Stimulated activated CD8-positive, alpha-beta memory T cell treated with anti-CD3 and anti-CD28 coated beads, Interleukin-12 subunit alpha, Interleukin-12 subunit beta, amount 100 ng/mL, for 1 hour (primary cell): ENCODE measurements at places on chromosomes 3 and 15.

- DNase-seq, result no peak
These were observed 14.4 kb downstream of the GK5 start for GRCh38 chr3:142211034-142211433.

DNA sequence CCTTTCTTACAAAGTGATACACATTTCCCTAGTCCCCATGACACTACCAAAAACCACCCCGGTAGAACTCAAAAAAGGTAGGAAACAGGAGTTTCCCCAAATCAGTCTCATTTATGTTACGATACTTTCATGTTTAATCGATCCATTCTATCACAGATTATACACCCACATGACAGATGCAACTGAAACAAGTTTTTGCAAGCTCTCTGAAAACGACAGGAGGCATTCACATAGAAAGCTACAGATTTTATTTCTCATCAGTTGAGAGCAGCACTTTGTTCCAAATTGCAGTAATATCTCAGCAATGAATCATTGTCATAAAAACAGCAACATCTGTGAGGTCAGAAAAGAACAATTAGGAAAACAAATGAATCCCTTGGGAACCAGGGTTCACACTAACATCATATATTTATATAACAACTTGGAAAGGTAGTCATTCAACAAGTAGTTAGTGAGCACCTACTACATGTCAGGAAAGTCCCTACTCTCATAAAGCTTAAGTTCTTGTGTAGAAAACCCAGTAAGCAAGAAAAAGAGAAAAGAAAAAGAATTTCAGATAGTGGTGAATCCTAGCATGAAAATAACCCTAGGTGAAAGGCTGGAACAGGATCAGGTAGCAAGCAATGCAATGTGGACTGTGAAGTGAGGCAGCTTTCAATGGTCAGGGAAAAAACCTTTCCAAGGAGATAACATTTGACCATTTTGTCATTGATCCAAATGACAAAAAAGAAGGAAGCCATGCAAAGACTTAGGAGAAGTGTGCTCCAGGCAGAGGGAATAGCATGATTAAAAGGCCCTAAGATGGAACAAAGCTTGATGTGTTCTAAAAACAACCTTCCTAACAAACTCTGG is 8.3 kb downstream of the PLD1 start:
- DNase-seq, result no peak

- no peak for DNase-seq
These were observed 58.3 kb downstream of the BOC start for GRCh38 chr3:113269661-113270060.

- no peak for DNase-seq
These were observed 299.5 kb downstream of the ZBTB20 start for GRCh38 chr3:114847564-114847963.

DNA sequence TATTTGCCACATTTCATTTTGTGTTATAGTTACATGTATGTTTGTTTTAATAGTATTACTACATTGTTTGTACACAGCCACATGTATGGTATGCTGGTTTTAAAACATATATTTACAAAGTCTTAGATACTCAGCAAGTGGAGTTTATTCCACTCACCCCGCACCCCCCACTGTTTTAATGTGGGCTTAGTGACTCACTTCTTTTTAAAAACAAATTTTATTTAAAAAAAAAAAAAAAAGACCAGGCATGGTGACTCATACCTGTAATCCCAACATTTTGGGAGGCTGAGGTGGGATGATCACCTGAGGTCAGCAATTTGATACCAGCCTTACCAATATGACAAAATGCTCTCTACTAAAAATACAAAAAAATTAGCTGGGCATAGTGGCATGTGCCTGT is 26.9 kb upstream of the TJP1 start:
- DNase-seq, result no peak

DNA sequence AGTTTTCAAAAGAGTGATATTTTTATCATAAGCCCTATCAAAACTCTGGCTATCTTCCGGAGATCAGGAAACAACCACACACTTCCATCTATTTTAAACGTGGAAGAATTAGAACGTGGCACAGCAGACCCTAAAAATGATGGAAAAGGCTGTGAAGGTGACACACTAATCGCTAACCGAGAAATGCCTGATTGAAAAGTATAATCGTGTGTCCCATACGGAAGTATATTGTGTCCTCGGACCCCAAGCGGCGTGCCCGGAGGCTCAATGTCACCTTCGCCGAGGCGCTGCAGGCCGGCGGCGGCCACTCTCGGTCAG is 642 bp downstream of the COX5A start:
- DNase-seq, result no peak

GRCh38 chr3:130838898-130839600 is 54.8 kb upstream of the ATP2C1 start:
- DNase-seq, result no peak

DNA sequence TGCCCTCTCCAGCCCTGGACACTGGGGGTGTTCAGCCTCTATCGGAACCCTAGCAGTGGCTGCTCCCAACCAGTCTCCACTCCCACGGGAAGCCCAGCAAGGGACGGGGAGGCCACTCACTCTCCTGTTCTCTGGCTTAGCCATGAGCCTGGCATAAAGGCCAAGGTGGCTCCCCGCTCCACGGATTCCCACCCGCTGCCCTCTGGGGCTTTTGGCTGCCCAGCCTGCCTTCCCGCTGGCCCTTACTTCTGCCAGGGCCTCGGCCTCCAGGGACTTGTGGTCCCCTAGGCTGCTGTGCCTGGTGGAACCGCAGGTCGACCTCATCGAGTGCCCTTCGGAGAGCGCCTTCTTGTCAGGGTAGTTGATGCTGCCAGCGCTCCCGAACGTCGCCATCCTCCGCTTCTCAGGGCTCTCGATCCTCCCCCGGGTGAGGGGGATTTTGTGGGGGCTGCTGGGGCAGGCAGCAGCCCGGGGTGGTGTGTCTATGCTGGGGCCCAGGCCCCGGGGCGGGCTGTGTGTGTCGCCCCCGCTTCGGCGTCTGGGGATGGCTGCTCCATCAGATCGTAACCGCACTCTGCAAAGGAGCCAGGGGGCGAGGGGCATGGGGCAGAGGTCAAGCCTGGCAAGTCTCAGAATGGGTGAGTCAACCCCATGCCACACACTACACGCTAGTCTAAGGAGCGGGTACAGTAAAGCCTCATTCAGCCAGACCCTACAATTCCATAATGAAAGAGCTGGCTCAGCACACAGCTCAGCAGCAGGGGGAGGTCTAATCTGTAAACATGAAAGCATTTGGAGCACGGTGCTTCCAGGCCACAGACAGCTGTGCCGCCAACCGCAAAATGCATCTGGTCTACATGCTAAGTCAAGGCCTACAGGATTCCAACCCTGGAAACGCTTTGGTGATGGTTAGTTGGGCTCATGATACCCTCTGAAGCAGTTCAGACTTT is 27.3 kb upstream of the RAD18 start:
- DNase-seq, result no peak

GRCh38 chr3:59438492-59438891 is 388.7 kb upstream of the CFAP20DC start:
- DNase-seq, result no peak

GRCh38 chr15:56040081-56041035 is 46.9 kb upstream of the NEDD4 start:
- DNase-seq, result no peak

DNA sequence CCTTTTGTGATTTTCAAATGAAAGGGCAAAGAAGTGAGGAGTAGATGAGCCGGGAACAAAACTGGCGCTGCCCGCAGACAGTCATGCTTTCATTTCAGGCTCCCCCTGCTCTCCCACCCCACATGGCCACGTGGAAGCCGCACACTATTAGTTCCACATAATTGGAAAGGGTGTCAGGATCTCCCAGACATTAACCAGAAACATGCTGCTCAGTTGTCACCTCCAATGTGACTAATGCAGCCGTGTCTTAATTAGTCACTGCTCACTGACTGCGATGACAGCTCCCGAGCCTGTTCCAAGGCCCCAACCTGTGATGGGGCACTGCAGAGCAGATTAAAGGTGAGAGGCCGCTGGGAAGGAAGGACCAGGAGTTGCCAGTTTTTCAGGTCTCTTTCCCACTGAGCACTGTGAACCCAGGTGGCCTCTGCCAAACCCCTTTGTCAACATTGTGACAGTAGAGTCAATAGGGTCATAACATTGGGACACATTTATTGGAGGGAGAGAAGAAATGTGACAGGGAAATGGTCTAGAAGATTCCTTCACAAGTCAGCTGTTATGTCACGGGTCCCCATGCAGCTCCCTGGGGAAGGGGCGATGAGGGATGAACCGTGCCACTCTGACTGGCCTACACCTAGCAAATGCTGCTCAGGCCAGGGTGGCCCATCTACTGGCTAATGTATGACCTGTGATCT is 38.6 kb upstream of the SFMBT1 start:
- DNase-seq, result no peak

GRCh38 chr3:122515020-122515468 is 305 bp upstream of the KPNA1 start:
- no peak for DNase-seq

DNA sequence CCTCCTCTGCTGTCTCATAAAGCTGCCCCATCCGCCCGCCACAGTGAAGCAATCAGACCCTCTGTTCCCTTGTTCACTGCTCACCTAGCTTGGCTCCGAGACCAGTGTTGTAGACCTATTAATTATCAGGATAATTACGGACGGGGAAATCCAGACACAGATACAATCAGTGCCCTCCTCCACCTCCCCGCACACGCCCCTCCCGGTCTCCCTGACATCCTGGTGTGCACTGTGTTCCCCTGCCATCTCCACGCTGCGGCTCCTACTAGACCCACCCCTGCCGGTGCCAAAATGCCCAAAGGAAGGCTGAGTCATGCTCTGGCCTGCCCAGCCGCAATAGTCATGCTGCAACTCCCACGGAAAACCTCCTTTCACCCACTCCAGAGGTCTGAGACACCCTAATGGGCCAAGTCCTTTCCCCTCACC is 277.3 kb upstream of the TLE3 start:
- DNase-seq, result no peak

DNA sequence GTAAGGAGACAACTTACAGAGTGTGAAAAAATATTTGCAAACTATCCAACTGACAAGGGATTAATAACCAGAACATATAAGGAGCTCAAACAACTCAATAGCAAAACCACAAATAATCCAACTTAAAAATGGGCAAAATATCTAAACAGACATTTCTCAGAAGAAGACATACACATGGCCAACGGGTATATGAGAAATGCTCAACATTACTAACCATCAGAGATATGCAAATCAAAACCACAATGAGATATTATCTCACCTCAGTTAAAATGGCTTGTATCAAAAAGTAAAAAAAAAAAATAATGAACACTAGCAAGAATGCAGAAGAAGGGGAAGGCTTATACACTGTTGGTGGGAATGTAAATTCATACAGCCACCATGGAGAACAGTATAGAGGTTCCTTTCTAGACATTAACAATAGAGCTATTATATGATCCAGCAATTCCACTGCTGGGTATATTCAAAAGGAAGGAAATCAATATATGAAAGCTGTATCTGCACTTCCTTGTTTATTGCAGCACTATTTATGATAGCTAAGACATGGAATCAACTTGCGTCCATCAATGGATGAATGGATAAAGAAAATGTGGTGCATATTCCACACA is 998.6 kb downstream of the NAALADL2 start:
- DNase-seq, result no peak

- DNase-seq, result no peak
These were observed 108.1 kb downstream of the RSRC1 start for GRCh38 chr3:158217992-158218391.

GRCh38 chr3:126481808-126482502 is 6.3 kb upstream of the ZXDC start:
- no peak for DNase-seq

DNA sequence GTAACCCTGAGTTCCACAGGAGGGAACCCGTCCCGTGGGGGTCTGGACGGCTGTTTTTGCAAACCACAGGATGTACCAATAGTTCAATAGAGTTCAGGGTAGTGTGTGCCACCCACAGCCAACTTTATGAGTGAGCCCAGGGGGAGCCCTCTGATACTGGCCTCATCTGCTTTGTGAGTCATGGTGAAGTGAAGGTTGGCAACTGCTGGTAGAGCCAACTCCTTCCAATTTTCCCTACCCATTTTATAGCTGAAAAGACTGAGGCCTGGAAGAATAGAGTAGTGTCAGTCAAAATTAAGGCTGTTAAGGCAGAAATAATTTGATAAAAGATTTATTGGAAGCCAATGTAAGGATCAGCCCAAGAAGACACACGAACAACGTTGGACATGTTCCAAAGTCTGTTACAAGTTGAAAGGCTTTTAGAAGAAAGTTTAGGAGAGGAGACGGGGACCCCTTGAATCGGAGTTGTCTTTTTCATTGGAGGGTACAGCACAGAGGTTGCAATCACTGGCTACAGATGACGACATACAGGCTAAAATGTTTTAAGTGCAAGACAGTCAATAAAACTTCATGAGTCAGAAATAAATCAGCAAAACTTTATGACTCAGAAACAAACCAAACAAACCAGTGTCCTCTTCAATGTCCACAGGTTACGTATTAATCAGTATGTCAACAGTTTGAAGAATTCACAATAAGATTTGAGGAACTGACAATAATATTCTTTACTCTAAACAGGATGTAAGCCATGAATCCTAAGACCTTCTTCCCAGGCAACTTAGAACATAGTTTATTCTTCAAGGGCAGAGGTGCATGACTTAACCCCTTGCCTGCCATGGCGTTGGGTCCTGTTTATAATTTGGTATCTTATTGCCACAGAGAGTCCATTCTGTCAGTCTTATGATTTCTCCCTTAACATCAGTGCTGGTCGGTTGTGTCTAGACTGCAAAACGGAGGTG is 62.9 kb upstream of the NR2E3 start:
- no peak for DNase-seq

DNA sequence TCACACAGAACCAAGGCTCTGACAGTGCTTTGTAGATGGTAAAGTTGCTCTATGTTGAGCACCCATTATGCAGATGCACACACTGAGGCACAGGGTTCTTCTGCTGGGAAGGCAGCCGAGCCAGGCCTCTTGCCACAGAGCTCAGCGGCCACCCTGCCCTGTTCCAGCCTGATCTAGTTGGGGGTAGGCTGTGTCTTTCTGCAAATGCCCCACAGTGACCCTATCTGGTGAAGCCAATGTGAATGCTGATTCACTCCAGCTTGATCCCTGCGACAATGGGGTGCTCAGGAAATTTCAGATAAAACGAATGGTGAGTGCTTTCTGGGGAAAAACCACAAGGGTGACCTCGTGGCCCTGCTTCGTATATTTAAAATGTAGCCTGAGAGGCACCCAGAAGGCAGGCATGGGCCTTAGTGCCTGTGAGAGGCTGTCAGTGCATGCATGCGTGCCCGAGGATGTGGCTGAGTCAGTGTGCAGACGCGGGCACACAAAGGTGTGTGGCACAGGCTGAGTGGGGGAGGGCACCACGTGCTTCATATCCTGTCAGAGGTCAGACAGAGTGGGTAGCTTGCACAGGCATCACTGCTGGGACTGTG is 85.7 kb downstream of the ATP2B2 start:
- no peak for DNase-seq

GRCh38 chr15:77455696-77456321 is 35.1 kb downstream of the HMG20A start:
- no peak for DNase-seq

GRCh38 chr3:38519000-38519399 is 22.9 kb downstream of the EXOG start:
- no peak for DNase-seq

DNA sequence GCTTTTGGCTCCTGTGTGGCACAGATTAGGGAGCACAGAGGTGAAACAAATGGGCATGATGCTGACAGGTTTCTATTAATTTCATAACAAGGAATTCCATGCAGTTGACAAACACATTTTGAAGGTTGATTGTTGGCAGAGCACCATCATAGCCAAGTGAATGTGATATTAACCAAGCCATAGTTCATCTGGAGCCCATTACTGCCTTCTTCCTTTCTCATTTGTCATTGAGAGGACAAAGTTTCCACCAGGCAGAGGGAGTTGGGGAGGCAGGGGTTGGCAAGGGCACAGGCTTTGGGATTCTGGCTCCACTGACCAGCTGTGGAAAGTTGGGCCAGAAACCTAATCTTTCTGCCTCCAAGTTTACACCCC is 325.2 kb downstream of the MFSD1 start:
- DNase-seq, result no peak

GRCh38 chr3:8523041-8523440 is 21.4 kb downstream of the LMCD1 start:
- no peak for DNase-seq
